ENCODE measurements at places on chromosomes 2 and 18.
A peak's percentile ranks its signal among the peaks of the same experiment; 100 is the strongest.

GRCh38 chr2:39563572-39563971 is 102.1 kb upstream of the TMEM178A start:
- no peak overlapping the region for H3K4me3 ChIP-seq
- H3K36me3 ChIP-seq, result peaks cover 4% of the 10 kb centered on the region
- H3K27ac ChIP-seq, result no peak overlapping the region
- H3K4me1 ChIP-seq, result no peaks in the 10 kb centered on the region
- DNase-seq, result no peak
- peaks cover 3% of the 10 kb centered on the region for H3K27me3 ChIP-seq

DNA sequence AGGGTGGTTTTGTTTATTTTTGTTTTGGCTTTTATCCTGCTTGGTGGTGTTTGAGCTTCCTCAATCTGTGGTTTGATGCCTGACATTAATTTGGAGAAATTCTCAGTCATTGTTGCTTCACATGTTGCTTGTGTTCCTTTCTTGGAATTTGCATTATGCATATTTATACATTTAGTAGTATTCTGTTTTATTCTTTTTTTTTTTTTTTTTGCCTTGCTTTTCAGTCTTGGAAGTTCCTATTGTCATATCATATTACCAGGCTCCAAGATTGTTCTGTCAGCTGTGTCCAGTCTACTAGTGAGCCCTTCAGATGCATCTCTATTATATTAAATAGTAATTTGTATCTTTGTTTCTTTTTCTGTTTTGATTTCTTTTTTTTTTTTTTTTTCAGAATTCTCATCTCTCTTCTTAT is 77.0 kb downstream of the EPC2 start:
- H3K27me3 ChIP-seq, result no peaks in the 10 kb centered on the region
- no peak overlapping the region for H3K27ac ChIP-seq
- DNase-seq, result no peak
- no peak overlapping the region for H3K4me3 ChIP-seq
- peaks cover 34% of the 10 kb centered on the region for H3K36me3 ChIP-seq
- H3K4me1 ChIP-seq, result peaks cover 41% of the 10 kb centered on the region

DNA sequence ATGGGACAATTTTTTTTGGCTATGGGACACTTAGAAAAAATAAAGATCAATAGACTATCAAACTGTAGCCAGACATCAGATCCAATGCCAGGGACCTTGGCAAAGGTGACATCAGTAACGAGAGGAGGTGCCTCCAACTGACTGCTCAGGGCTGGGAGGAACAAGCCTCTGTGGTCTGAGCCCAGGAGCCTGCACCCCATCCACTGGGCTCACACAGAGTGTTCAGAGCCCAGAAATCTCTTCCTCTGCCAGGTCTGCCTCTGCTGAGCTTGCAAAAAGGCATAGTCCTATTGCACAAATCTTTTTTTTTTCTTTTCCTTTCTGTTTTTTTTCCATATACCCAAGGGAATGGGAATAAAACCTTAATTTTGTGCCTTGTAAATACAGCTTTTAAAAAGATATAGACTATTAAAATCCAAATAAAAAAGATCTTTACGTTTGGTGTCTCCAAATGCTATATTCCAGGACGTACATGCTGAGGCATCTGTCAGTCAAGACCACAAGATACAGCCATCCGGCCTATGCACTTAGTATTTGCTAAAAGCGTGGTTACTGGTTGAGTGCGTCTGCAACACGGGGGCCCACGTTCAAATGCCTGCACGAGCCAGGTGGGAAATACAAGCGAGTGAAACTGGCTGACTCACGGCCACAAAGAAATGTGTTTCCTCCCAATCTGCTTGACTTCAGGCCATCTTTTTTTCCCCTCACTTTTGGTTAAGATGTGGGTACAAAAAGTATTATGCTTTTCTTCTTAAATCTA is 7.8 kb upstream of the ARHGAP25 start:
- peak; percentile 95 for DNase-seq
- peak overlapping the region; percentile 43 for H3K4me3 ChIP-seq
- H3K4me1 ChIP-seq, result peaks cover 82% of the 10 kb centered on the region
- H3K36me3 ChIP-seq, result peaks cover 6% of the 10 kb centered on the region
- H3K27me3 ChIP-seq, result no peaks in the 10 kb centered on the region

DNA sequence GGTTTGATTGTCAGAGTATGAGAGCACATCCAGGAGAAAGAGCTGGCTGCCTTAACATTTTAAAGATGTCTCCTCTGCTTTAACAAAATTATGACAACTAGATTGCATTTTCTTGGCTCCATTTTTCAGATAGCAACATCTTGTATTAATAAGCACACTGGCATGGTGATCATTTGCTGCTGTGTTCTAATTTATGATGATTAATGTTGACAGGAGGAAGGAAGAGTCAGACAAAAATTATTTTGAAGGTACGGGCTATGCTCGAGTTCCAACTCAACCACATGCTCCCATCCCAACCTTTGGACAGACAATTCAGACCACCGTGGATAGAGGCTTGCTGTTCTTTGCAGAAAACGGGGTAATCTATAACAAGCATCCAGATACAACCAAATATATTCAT is 98.2 kb upstream of the TTC39C start:
- no peak for DNase-seq
- H3K4me3 ChIP-seq, result no peak overlapping the region
- peaks cover 17% of the 10 kb centered on the region for H3K4me1 ChIP-seq
- no peak overlapping the region for H3K27ac ChIP-seq

DNA sequence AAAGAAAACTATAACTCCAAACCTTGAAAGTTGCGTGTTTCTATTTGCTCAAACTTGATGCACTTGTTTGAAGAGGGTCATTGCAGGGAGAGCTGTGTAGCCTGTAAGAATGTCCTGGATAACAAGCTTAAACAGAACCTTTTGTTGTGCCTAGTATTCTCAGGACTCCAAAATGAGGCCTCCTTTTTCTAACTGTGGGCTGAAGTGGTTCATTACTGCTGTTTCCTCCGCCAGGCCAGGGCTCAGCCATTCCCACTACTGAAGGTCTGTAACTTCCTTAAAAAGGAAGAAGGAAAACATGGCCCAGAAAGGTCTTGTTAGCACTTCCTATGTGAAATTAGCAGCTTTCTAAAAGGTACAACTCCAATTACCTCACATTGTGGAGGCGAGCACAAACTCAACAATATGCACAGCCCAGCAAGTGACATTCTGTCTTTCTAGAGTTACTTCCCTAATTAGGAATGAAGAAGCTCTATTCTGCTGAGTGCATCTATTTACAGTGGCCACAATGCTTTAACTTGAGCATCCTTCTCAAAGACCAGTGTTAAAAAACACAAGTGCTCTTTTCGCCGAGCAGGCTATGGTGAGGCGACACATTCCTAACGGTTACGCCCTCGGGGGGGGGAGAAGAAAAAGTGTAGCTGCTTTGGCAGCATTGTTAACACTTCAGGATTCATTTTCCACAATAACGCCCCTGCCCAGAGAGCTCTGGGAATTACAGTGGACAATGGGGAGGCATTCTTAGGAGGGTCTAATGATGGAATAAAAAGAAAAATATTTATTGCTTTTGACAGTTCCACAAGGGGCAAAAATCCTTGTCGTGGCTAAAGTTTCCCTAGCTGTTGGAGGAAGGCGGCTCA is 136.9 kb upstream of the SIX3 start:
- DNase-seq, result peak; percentile 36
- H3K4me3 ChIP-seq, result no peak overlapping the region
- no peak overlapping the region for H3K27ac ChIP-seq
- peaks cover 4% of the 10 kb centered on the region for H3K36me3 ChIP-seq

- H3K27me3 ChIP-seq, result no peaks in the 10 kb centered on the region
- no peak overlapping the region for H3K4me3 ChIP-seq
- no peak overlapping the region for H3K27ac ChIP-seq
- no peak for DNase-seq
Observed at GRCh38 chr2:216517447-216518225, 19.0 kb downstream of the RPL37A start.

Measured in activated CD8-positive, alpha-beta memory T cell treated with anti-CD3 and anti-CD28 coated beads, Interleukin-2, amount 10 ng/mL, durations not matched to agents 7 days and 5 days (primary cell).